Fibroblast of skin of scalp (primary cell): ENCODE measurements at places on chromosomes 2 and 18.

GRCh38 chr2:27992787-27993401, 102.4 kb downstream of the BABAM2 start:
- DNase-seq, result peak; percentile 80

DNA sequence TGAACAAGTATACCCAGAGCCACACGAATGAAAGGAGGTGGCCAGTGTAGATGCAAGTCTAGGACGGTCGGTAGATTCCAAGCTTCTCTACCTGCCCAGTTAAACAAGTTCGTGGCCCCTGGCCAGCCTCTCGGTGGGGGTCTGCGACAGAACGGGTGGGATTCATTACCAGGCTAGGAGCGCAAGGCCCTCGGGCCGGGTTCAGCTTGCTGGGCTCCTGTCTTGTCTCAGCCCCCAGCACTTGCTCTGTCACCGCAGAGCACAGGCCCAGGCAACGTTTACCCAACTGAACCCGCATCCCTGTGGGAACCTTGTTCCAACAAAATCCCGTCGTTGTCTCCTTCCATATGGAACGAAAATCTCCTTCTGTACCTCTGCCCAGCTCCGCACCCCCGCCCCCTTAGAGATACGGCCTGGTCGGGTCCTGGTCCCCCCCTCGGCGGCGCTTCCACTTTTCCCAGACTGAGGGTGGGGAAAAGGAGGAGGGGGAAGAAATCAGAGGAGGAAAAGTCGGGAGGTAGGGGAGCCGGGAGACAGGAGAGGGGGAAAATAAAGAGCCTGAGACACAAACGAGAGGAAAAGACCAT, 1.9 kb upstream of the EMX1 start:
- DNase-seq, result no peak

DNA sequence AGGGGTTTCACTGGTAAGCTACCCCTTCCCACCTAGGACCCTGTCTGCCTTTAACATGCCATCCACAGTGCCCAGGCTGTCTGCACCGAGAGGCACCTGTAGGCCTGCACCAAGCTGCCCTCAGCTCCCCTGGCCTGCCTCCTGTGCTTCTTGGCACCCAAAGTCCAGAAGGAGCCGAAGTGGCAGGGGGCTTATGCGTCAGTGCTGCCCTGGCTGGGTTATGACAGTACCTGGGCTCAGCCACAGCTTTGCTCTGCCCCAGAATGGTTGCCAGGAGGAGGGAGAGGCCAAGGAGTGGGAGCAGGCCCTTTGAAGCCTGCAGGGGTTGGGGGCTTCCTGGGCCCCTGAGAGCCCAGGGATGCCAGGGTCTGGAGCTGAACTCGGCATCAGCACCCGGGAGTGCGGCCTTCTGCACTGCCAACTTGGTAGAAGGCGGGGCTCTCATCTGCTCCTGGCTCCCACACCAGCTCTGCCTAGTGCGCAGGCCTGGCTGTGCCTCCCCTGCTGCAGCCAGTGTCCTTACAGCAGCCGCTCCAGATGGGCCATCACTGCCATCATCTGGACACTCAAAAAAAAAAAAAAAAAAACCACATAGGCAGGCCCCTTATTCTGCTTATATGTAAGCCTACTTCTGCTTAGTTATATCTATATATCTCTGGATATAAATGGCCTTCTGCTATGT, 155.4 kb downstream of the THSD7B start:
- no peak for DNase-seq

- peak; percentile 87 for DNase-seq
Observed at GRCh38 chr2:190812506-190813294, 67.9 kb upstream of the GLS start.

GRCh38 chr2:182368996-182369395, 57.8 kb downstream of the PDE1A start:
- DNase-seq, result no peak

DNA sequence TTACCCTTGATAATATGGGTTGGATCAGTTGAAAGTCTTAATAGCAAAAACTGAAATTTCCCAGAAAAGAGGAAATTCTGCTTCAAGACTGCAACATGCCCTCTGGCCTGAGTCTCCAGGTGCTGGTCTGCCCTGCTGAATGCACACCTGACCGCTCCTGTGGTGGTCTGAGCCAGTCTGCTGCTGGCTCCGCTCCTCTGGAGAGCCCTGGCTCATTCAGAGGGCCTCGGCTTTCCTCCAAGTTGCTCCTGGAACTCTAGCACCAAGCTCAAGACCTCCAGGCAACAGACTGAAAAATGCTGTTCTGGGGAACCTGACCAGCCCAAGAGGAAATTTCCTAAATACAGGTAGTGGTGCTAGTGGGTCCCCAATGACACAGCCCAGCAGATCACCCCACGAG, 64.8 kb downstream of the DIPK1C start:
- DNase-seq, result no peak

- DNase-seq, result no peak
Observed at GRCh38 chr18:21739604-21740537, 721 bp upstream of the MIB1 start.

GRCh38 chr18:76977108-76977621, 154.8 kb downstream of the ZNF236 start:
- no peak for DNase-seq

DNA sequence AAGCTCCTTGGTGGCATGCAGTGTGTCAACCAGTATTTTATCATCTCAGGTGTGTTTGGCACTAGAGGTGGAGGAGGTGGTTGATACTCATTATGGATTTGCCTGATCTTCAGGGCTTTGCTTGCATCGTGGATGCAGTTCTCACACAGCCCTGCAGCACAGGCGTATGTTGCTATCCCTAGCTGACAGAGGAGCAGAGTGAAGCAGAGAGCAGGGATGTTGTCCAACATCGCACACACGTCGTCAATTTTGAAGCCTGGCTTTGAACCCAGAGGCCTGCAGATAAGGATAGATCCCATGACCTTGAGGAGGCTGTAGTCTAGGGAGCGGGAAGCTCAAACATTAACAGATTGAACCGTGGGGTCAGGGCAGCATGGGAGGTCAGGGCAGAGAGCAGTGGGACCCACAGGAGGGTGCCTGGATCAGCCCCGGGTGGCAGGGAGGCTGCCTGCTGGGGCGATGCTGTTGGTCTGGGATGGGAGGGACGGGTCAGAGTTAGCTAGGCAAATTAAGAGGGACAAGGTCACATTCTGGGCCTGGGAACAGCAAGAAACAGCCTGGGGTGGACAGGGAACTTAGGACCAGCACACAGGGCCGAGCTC, 4.2 kb downstream of the RNF144A start:
- no peak for DNase-seq

DNA sequence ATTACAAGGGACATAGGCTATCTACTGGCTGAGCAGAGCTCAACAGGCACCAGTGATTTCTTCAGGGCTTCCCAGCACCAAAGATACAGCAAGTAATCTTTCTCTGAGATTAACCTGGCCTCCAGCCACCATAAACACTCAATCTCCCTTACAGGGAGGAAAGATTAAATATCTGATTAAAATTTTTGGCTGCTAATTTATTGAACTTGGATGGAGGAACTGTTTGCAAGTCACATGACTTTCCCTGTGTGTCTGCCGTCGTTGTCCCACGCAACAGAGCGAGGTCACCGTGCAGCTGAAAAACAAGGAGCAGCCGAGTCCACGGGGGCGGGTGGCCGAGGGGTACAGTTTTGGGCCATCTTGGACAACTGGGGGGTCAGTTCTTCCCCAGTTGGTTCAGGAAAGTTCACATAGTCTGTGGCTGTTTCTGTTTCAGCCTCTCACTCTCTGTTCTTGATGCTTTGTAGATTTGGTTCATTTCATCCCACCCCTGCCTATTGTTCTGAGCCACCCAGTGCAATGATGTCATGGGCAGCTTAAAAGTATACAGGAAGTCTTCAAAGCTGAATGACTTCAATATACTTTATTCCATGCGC, 186.8 kb upstream of the CTAGE1 start:
- peak; percentile 23 for DNase-seq

DNA sequence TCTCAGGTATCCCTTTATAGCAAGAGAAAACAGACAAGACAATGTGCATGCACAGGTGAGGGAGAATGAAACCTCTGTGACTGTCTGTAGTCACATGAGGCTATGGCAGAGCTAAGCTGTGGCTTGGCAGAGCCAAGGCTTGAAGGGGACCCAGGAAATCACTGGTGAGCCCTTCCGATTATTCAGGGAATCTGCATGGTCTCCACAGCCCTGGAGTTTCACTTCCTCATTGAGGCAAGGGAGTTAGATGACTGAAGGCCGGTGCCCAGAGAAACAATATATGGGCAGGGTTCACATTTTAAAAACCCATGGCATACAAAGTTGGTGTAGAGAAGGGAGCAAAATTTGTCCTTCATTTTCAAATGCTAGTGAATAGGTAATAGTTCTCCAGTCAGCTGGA, 144.4 kb upstream of the REV1 start:
- DNase-seq, result no peak
